ENCODE measurements at places on chromosomes 13 and 19.

GRCh38 chr13:87669379-87669978, 1.7 kb upstream of the SLITRK5 start:
- DNase-seq, result no peak

- DNase-seq, result peak; percentile 69
Measured at GRCh38 chr13:51619614-51620013, 35.4 kb downstream of the WDFY2 start.

GRCh38 chr19:47381121-47381520, 32.0 kb downstream of the DHX34 start:
- no peak for DNase-seq

DNA sequence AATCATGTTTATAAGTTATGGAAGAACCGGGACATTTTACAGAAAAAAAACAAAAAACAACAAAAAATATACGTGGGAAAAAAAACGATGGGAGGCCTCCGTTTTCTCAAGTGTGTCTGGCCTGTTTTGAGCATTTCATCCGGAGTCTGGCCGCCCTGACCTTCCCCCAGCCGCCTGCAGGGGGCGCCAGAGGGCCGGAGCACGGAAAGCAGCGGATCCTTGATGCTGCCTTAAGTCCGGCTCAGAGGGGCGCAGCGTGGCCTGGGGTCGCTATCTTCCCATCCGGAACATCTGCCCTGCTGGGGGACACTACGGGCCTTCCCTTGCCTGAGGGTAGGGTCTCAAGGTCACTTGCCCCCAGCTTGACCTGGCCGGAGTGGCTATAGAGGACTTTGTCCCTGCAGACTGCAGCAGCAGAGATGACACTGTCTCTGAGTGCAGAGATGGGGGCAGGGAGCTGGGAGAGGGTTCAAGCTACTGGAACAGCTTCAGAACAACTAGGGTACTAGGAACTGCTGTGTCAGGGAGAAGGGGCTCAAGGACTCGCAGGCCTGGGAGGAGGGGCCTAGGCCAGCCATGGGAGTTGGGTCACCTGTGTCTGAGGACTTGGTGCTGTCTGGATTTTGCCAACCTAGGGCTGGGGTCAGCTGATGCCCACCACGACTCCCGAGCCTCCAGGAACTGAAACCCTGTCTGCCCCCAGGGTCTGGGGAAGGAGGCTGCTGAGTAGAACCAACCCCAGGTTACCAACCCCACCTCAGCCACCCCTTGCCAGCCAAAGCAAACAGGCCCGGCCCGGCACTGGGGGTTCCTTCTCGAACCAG, 1.8 kb upstream of the APOE start:
- peak; percentile 73 for DNase-seq

DNA sequence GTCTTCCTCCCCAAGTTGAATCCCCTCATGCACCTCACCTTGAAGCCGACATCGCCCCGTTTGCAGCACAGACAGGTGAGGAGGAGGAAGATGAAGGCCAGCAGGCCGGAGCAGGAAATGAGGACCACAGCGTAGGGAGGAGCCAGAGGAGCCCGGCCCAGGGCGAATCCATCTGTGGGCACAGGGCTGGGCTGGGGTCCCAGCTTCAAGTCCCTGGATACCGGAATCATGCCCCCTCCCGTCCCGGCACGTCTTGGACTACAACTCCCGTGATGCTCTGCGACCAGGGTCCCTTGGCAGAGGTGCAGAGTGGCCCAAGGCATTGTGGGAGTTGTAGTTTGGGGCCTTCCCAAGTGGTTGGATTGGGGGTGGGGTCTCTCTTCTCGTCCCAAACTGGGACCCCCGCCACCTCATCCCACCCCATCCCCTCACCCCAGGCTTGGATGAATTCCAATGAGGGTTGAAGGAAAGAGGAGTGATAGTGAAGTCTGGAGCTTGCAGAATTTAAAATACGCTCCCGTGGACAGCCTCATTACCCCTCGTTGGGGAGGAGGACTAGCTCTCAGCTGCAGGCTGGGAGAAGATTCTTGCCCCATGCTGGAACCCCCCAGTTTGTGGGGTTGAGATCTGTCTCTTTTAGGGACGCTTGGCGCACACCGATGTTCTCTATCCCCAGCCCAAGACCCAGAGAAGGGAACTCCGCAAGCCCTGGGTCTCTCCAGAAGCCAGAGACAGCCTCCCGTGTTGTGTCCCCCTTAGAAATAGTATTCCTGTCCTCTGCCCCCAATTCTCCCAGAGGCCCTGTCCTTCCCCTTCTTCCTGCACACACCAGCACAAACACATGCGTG, 990 bp downstream of the LMTK3 start:
- DNase-seq, result peak; percentile 54
